Osteoblast (primary cell): ENCODE measurements at places on chromosomes 4 and X. TPM values are rescaled to one million over a fixed set of nuclear protein-coding genes. Genes with fewer than 3 reads are reported as not detected.

The UFSP2 gene
- 43.4 and 54.2 TPM in 2 replicates for total RNA-seq

The UGT8 gene
- under 0.01 TPM in 1 of 2 replicates, not detected in the other for total RNA-seq

The MAGEA4 gene
- not detected in 2 replicates for total RNA-seq

The ENOX2 gene
- total RNA-seq = 8.0 and 13.3 TPM in 2 replicates

The CTAG2 gene
- 0.88 and 13.8 TPM in 2 replicates for total RNA-seq

The C4orf33 gene
- total RNA-seq = 11.9 and 13.3 TPM in 2 replicates

The NLGN3 gene
- total RNA-seq = 0.29 and 0.36 TPM in 2 replicates

The CYBB gene
- total RNA-seq = 0.29 and 1.4 TPM in 2 replicates

- H3K36me3 ChIP-seq = no peaks in the 10 kb centered on the region
- no peaks in the 10 kb centered on the region for H3K4me1 ChIP-seq
- no peaks in the 10 kb centered on the region for H3K27me3 ChIP-seq
- H3K4me3 ChIP-seq = no peak overlapping the region
Measured at GRCh38 chr4:102172341-102172740, 172.9 kb downstream of the SLC39A8 start.

DNA sequence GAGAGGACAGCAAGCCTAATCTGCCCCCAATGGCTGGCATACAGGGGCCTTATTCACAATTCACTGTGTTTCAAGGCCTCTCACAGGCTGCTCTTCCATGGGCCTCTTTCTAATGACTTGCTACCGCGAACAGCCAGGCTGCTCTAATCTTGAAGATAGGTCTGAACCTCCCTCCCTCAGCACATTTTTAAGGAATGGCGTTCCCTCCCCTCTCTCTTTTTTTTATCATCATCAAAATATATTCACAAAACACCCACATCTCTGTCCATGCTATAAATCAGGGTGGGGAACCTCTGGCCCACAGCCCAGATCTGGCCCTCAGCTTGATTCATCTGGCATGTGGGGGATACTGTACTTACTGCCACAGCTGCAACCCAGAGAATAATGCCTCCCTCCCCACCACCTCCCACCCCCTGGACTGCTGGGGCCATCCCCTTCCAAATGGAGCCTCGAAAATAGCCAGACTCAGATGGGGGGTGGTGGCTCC, 76.2 kb upstream of the PLAC1 start:
- H3K4me1 ChIP-seq = peaks cover 20% of the 10 kb centered on the region
- no peak overlapping the region for H3K27ac ChIP-seq
- H3K36me3 ChIP-seq = no peaks in the 10 kb centered on the region
- H3K4me3 ChIP-seq = no peak overlapping the region
- peak; percentile 70 for DNase-seq

DNA sequence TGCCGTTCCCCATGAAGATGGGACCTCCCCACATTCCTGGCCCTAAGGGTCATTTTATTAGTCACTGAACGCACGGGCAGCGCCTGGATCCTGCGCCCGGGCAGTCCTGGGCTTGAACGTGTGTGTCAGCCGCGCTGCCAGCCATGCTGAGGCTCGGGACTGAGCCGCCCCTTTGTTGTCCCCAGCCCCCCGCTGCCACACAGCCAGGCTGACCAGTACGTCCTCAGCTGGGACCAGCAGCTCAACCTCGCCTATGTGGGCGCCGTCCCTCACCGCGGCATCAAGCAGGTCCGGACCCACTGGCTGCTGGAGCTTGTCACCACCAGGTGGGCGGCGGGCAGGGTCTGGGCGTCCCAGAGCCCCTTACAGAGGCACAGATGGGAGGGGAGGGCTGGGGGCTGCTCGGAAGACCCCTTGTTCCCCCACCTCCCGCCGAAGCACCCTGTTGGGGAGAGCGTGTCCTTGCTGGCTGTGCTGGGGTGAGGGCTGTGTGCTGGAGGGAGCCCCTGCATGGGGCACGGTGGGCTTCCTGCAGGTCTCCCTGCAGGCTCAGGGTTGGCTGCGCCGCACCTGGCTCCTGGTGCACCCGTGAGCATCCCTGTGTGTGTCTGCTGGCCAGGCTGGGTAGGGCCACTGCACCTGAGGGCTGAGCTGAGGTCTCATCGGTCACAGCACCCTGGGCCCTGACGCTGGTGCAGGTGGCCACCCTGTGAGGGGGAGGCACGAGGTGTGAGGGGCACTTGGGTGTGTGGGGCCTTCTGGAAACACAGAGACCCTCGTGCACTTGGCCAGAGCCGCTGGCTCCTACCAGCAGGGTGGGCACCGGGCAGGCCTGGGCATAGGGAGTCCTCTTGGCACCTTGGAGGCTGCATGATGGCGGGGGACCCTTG, 1.0 kb downstream of the IDUA start:
- DNase-seq = peak; percentile 100
- H3K4me3 ChIP-seq = peak overlapping the region; percentile 84
- peak overlapping the region; percentile 17 for H3K27ac ChIP-seq

GRCh38 chr4:119238068-119238722, 25.7 kb downstream of the USP53 start:
- peaks cover 7% of the 10 kb centered on the region for H3K4me1 ChIP-seq
- H3K36me3 ChIP-seq = peaks cover 19% of the 10 kb centered on the region
- H3K27me3 ChIP-seq = no peaks in the 10 kb centered on the region

DNA sequence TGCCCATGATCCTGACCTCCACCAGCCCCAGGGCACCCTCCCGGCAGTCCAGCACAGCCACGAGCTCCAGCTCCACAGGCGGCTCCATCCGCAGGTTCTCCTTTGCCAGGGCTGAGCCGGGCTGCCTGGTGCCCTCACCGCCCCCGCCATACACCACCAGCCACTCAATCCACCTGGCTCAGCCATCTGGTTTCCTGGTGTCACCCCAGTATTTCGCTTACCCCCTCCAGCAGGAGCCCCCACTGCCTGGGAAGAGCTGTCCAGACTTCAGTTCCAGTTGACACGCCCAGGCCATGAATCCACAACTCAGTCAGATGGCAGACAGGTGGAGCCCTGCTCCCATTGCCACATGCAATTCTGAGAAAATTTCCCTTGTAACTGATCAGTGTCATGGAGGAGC, 3.9 kb downstream of the SHISA3 start:
- DNase-seq = no peak
- H3K4me1 ChIP-seq = no peaks in the 10 kb centered on the region
- H3K27ac ChIP-seq = no peak overlapping the region
- peaks cover 28% of the 10 kb centered on the region for H3K27me3 ChIP-seq

DNA sequence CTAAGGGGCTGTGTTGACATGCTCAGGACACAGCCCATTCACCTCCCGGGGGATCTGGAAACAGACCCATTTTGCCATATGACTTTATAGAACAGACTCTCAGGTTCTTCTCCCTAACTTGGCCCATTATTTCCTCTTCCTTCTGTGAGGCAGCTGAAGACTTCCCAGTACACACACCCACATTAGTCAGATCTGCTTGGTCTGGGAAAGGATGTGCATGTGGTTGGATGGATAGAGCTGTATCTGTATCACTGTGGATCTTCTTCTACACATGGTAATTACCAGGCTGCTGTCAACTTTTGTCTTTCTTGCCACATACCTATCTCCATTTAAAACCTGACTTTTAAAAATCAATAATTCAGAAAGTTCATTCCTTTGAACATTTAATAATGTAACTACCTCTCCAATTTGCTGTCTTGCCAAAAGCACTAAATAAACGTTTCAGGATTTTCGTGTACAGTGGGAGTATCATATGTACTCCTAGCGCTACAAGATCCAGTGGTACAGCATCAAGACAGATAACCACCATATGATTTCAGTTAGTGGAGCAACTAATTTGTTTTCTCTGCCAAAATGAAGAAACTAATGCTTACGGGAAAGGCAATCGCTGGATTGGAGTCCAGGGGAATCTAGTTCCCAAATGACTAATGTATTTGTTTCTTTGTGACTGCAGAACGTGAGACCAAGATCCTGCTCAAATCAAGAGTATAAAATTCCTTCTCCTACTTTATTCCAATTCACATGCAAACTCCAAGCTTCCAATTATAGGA, 134.1 kb upstream of the MAP3K15 start:
- peak overlapping the region; percentile 58 for H3K27ac ChIP-seq
- no peaks in the 10 kb centered on the region for H3K27me3 ChIP-seq
- peak; percentile 60 for DNase-seq
- peaks cover 8% of the 10 kb centered on the region for H3K4me1 ChIP-seq
- H3K4me3 ChIP-seq = no peak overlapping the region

DNA sequence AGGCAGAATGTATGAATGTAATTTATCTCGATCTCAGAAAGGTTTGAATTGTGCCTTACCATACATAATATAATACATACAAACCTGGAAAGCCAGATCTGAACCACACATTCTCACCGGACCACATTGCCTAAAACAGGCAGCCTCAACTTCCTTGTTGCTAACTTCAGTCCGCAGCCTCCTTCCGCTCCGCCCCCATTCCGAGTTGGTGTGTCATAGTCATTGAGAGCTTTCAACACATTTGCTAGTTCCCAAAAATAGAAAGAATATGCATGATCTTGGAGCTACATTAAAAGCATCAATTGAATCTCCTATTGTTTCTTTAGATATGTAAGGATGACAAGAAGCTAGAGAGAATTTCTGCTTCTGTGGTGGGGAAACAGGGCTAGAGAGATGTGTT, 127.2 kb downstream of the ARHGEF9 start:
- H3K27ac ChIP-seq = peak overlapping the region; percentile 88
- H3K36me3 ChIP-seq = no peaks in the 10 kb centered on the region
- no peak for DNase-seq
- H3K4me3 ChIP-seq = no peak overlapping the region
- H3K27me3 ChIP-seq = no peaks in the 10 kb centered on the region
- peaks cover 25% of the 10 kb centered on the region for H3K4me1 ChIP-seq

GRCh38 chr4:86221002-86221401, 138.9 kb downstream of the MAPK10 start:
- H3K4me1 ChIP-seq = peaks cover 12% of the 10 kb centered on the region
- peak; percentile 49 for DNase-seq
- H3K27me3 ChIP-seq = no peaks in the 10 kb centered on the region
- no peak overlapping the region for H3K4me3 ChIP-seq
- H3K36me3 ChIP-seq = no peaks in the 10 kb centered on the region

- peaks cover 27% of the 10 kb centered on the region for H3K36me3 ChIP-seq
- no peaks in the 10 kb centered on the region for H3K27me3 ChIP-seq
- H3K4me3 ChIP-seq = peak overlapping the region; percentile 98
- peak overlapping the region; percentile 99 for H3K27ac ChIP-seq
- no peak for DNase-seq
Measured at GRCh38 chr4:82891707-82892466, 934 bp upstream of the SEC31A start.

- no peak for DNase-seq
- H3K4me1 ChIP-seq = no peaks in the 10 kb centered on the region
- H3K27ac ChIP-seq = no peak overlapping the region
Measured at GRCh38 chr4:121977251-121978171, 25.7 kb upstream of the TRPC3 start.

DNA sequence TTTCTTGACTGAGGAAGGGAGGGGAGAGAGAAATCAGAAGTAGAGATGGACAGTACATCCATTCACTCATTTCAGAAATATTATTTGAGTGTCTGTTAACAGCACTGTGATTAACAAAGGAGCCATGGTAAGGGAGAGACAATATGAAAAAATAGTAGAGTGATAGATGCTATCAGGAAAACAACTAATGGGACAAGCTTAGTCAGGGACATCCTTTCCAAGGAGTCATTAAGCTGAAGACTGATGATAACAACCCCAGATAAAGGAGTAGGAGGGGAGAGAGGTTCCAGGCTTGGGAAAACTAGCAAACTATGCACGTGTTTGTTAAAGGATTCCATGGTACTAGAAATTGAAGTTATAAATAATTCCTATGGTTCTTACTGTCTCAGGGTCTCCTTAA, 122.2 kb downstream of the CBR4 start:
- peak overlapping the region; percentile 61 for H3K27ac ChIP-seq
- H3K27me3 ChIP-seq = no peaks in the 10 kb centered on the region
- no peak overlapping the region for H3K4me3 ChIP-seq
- DNase-seq = no peak
- peaks cover 68% of the 10 kb centered on the region for H3K36me3 ChIP-seq

DNA sequence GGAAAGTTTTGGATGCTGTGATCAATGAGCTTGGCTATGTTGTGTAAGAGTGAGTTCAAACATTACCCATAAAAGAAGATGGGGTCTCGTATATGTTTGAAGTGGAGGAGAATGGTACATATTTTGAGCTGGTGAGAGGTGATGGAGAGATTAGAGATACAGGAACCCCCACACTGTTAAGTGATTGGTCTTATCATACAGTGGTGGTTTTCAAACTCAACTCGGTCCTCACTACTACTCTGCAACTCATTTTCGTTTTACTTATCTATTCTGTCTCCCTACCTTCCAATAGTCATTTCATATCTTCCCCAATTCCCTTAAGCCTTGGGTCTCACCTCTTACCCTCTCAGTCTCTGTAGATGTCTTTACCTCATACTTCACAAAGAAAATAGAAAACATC, 16.4 kb upstream of the TNIP3 start:
- no peaks in the 10 kb centered on the region for H3K36me3 ChIP-seq
- no peak for DNase-seq
- no peak overlapping the region for H3K27ac ChIP-seq
- no peak overlapping the region for H3K4me3 ChIP-seq
- H3K27me3 ChIP-seq = no peaks in the 10 kb centered on the region

- no peak for DNase-seq
- no peak overlapping the region for H3K4me3 ChIP-seq
- H3K4me1 ChIP-seq = peaks cover 12% of the 10 kb centered on the region
- no peak overlapping the region for H3K27ac ChIP-seq
- no peaks in the 10 kb centered on the region for H3K36me3 ChIP-seq
- no peaks in the 10 kb centered on the region for H3K27me3 ChIP-seq
Measured at GRCh38 chr4:151952137-151952536, 191.3 kb upstream of the GATB start.

GRCh38 chr4:73053076-73053475, 16.4 kb downstream of the COX18 start:
- no peak overlapping the region for H3K4me3 ChIP-seq
- H3K4me1 ChIP-seq = no peaks in the 10 kb centered on the region
- no peak for DNase-seq
- no peaks in the 10 kb centered on the region for H3K27me3 ChIP-seq
- peaks cover 25% of the 10 kb centered on the region for H3K36me3 ChIP-seq
- no peak overlapping the region for H3K27ac ChIP-seq

DNA sequence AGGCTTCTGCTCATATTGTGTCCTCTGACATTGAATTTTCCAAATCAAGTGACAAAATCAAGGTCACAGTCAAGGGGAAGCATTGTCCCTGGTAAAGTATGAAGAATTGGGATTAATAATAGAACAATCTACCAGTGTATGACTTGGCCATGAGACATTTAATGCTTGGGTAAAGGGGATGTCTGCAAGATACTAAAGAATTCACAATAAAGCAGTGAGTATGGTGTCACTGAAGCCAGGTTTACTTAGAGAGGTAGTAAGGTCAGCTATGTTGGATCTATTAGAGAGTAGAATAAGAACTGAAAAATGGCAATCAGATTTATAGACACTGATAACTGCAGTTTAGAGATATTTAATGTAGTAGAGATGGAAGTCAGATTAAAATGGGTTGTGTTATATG, 349.2 kb downstream of the BMPR1B start:
- no peaks in the 10 kb centered on the region for H3K36me3 ChIP-seq
- H3K4me1 ChIP-seq = peaks cover 22% of the 10 kb centered on the region
- no peaks in the 10 kb centered on the region for H3K27me3 ChIP-seq
- no peak for DNase-seq
- H3K4me3 ChIP-seq = no peak overlapping the region

GRCh38 chrX:16333453-16333852, 166.2 kb downstream of the MAGEB17 start:
- H3K4me3 ChIP-seq = no peak overlapping the region
- no peaks in the 10 kb centered on the region for H3K36me3 ChIP-seq
- H3K4me1 ChIP-seq = no peaks in the 10 kb centered on the region
- no peak overlapping the region for H3K27ac ChIP-seq
